ENCODE measurements at places on chromosomes 12 and 14. TPM values are rescaled to one million over a fixed set of nuclear protein-coding genes. Genes with fewer than 3 reads are reported as not detected.
A peak's percentile ranks its signal among the peaks of the same experiment; 100 is the strongest.

GRCh38 chr12:102043928-102044327, 17.9 kb downstream of the WASHC3 start:
- no peaks in the 10 kb centered on the region for H3K27me3 ChIP-seq
- DNase-seq: no peak
- H3K27ac ChIP-seq: peak overlapping the region; percentile 62
- peaks cover 16% of the 10 kb centered on the region for H3K4me1 ChIP-seq

- DNase-seq: no peak
- H3K4me3 ChIP-seq: no peak overlapping the region
- H3K36me3 ChIP-seq: no peaks in the 10 kb centered on the region
- H3K27ac ChIP-seq: no peak overlapping the region
Measured at GRCh38 chr12:127717278-127717677, 549.7 kb upstream of the TMEM132C start.

GRCh38 chr12:132858718-132859266, 28.6 kb downstream of the CHFR start:
- H3K27me3 ChIP-seq: no peaks in the 10 kb centered on the region
- no peak overlapping the region for H3K27ac ChIP-seq
- DNase-seq: no peak
- no peak overlapping the region for H3K4me3 ChIP-seq

ACSM4 gene
- not detected for total RNA-seq

PRPH gene
- total RNA-seq: not detected

- H3K36me3 ChIP-seq: no peaks in the 10 kb centered on the region
- H3K4me1 ChIP-seq: no peaks in the 10 kb centered on the region
- no peaks in the 10 kb centered on the region for H3K27me3 ChIP-seq
- H3K27ac ChIP-seq: no peak overlapping the region
Measured at GRCh38 chr14:84251411-84252115, 1278.4 kb upstream of the FLRT2 start.

GRCh38 chr14:50999726-51000125, 55.4 kb upstream of the PYGL start:
- H3K4me3 ChIP-seq: no peak overlapping the region
- H3K27me3 ChIP-seq: peaks cover 2% of the 10 kb centered on the region
- H3K4me1 ChIP-seq: no peaks in the 10 kb centered on the region
- H3K27ac ChIP-seq: no peak overlapping the region
- DNase-seq: no peak
